Immature natural killer cell (primary cell): ENCODE measurements at places on chromosomes 1 and 21. TPM values are rescaled to one million over a fixed set of nuclear protein-coding genes. Genes with fewer than 3 reads are reported as not detected.

Gene PRKCZ
- 7.5 TPM for polyA plus RNA-seq

DNA sequence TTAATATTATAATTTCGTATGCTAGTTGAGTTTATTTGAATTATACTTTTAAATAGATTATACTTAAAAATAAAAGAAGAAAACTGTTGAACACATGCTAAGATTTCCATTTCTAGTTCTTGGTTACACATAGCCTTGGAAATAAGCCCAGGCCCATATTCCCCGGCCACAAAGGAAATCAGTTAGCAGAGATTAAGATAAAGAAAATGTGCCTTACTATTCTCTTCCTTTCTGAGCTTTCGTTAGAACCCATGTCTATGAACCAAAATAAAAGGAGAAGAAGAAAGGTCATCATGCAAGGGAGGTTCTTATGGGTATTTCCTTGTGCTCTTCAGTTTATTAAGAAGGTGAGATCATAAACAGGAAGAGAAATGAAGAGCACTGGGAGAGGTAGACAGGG, 32.3 kb upstream of the CRP start:
- no peak for DNase-seq

DNA sequence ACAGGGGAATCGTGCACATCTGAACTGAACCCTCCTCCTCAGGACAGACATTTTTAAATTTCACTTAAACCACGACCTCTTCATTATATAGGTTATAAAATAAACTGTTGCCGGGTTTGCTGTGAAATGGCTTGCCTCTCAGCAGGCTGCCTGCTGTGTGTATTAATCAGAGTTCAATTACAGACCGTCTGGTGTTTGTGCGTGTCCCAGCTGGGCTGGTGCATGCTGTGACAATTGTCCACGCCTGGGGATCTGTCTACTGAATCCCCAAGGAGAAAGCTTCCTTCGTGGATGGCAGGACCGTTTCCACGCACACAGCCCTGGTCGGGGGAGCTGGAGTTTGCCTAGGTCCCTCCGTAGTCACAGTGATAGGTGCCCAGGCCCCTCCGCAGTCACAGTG, 13.4 kb upstream of the AGPAT3 start:
- DNase-seq: no peak

DNA sequence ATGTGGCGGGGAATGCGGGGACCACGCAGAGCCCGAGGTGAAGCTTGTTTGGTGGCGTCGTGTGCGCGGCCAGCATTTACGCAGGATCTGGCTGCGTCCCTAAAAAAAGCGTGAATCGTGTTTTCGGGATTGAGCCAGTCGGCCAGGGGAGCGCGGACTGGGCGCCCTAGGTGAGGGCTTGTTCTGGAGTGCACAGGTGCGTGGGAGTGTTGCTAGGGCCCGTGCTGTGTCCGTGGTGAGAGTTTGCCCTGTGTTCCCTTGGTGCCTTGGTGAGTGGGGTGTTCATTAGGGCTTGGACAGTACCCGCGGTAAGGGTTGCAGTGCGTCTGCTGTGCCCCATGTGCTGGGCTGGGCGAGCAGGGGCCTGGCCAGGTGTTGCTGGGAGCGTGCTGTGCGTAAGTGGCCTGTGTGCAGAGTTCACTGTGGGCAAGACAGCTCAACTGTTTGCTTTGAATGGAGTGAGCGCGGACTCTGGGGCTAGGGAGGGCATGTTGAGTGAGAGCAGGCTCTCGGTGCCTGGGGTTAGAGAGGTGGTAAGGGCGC, 673 bp downstream of the CD46 start:
- no peak for DNase-seq
